DMS53 (cell line): ENCODE measurements at places on chromosomes 13 and 19.

DNA sequence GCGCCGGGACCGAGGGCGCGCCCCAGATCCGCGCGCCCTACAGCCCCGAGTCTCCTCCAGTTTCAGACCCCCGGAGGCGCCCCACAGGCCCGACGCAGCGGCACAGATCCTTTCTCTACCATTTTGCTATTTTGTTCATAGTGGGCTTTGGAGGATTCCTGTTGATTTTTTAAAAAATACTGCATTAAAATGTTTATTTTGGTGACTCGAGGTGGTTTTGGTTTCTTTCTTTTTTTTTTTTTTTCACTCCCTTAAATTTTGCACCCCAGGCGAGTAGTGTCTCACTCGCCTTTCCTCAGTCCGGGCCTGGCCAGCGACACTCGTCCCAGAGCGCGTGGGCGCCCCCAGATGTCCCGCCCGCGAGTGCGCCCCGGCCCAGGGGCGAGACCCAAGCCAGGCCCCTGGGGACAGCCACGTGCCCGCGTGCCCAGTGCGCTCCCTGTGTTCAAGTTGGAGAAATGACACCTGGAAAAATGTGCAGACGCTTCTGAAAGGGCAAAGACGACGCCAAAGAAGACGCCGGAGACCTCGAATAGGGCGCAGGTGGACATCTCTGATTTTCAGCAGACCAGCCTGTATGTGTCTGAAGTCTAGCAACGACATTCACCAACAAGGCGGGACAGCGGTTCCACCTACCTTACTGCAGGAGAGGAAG is 471 bp upstream of the INSR start:
- DNase-seq, result peak; percentile 83

- peak; percentile 18 for DNase-seq
These were observed 27.8 kb upstream of the IGSF23 start for GRCh38 chr19:44585371-44586133.

- DNase-seq, result no peak
These were observed 19.6 kb downstream of the C13orf46 start for GRCh38 chr13:113954046-113954835.

- no peak for DNase-seq
These were observed 137.1 kb upstream of the WASF3 start for GRCh38 chr13:26420282-26420960.

DNA sequence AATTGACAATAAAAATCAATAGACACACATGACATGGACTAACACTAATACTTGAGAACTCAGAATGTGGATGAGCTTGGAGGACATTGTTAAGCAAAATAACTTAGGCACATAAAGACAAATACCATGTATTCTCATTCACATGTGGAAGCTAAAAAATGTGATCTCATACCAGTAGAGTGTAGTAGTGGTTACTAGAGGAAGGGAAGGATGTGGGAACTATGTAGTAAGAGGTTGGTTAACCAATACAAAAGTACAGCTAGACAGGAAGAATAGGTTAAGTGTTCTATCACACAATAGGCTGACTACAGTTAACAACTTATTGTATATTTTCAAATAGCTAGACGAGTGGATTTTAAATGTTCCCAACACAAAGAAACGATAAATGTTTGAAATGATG is 415.8 kb upstream of the KLF12 start:
- no peak for DNase-seq

DNA sequence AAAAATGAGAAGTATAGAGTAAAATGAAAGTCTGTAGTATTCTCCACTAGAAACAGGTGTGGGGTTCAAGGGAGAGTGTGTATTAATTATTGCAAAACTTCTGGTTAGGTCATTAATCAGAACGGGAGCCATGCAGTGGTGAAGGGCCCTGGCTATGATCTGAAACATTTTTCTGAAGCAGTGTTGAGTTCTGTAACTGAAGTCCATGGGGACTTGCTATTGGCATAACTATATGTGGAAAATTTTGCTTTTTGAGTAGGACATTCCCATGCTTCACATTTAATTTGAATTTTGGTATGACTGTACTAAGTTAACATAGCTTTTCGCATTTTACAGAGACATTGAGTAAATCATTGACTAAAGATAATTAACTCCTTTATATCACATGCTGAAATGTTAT is 67.5 kb downstream of the LRCH1 start:
- no peak for DNase-seq

GRCh38 chr19:4732680-4733114 is 9.1 kb upstream of the DPP9 start:
- DNase-seq, result peak; percentile 84
